Astrocyte (in vitro differentiated cells and primary cell): ENCODE measurements at places on chromosomes 3 and 15.

DNA sequence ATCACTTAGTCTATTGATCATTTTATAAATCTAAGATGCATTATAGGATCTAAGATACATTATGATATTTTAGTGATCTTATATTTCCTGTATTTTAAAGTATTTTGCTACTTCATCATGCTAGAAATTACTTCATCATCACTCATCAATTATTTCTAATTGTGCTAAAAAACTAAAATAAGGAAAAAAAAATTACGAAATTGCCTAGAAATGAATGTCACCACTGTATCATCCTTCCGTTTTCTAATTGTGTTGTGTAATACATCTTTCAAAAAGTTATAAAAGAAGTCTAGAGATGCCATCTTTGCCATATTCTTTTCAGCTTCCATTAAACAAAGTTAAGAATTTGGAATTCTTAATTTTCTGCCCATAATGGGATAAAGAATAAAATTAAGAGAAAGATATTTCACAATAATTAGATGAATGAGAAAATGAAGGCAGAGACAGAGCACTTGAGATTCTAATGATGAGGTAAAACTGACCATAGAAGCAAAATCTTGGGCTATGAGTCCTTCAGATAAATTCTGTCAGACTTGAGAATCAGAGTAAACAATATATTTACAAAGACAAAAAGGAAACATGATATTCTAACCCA is 48.8 kb downstream of the ALDH1A2 start:
- DNase-seq = no peak

GRCh38 chr15:37054336-37054735 is 46.0 kb downstream of the MEIS2 start:
- peak; percentile 55 for DNase-seq

DNA sequence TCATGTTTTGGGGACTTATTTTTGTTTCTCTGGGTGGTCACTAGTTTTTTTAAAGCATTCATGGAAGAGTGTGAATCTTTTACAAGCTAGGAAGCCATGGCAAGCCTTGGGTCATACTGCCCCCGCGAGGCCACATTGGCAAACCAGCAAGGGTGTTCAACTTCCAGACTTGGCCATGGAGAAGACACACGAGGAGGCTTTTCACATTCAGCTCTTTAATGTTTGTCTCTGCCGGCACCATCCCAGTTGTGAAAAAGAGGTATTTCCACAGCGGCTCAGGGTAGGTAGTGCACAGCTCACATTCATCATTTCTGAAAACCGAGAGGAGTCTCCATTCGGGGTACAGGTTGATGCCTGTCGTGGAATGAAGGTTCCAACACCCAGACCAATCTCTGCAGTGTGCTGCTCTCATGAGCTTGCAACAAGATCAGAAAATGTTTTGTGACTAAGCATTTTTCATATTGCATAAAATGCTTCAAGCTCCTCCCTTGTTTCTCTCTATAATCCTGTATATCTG is 7.7 kb downstream of the CCR5 start:
- peak; percentile 17 for DNase-seq

- no peak for DNase-seq
Observed at GRCh38 chr3:86702381-86702958, 288.5 kb downstream of the VGLL3 start.

- DNase-seq = no peak
Observed at GRCh38 chr15:100107606-100108225, 234.1 kb downstream of the ADAMTS17 start.
